Stimulated activated CD4-positive, alpha-beta T cell treated with anti-CD3 and anti-CD28 coated beads, TNF-alpha, amount 100 ng/mL, for 1 hour (primary cell): ENCODE measurements at places on chromosomes 7 and 10.

GRCh38 chr10:70744617-70745143 is 40.5 kb downstream of the TBATA start:
- no peak for DNase-seq

DNA sequence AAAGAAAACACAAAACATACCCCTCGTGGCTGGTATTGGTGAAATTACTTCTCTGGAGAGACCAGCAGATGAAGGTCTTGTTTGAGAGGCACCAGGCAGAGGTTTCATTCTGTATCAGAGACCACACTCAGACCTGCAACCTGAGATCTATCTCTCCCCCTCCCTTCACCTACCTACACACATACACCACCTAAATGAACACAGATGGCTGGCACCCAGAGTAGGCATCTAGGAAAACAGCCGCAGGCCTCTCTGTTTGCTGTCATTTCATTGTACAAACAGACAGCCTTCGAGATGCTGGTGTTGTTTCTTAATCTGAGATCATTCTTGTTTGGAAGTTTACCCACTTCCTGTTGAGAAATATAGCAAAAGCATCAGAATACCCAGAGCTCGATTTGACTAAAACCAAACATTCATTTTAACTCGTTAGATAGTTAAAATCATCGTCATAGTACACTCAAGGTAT is 173.9 kb upstream of the SLC25A13 start:
- DNase-seq = no peak

- DNase-seq = no peak
Observed at GRCh38 chr10:5355594-5356301, 9.0 kb upstream of the UCN3 start.

DNA sequence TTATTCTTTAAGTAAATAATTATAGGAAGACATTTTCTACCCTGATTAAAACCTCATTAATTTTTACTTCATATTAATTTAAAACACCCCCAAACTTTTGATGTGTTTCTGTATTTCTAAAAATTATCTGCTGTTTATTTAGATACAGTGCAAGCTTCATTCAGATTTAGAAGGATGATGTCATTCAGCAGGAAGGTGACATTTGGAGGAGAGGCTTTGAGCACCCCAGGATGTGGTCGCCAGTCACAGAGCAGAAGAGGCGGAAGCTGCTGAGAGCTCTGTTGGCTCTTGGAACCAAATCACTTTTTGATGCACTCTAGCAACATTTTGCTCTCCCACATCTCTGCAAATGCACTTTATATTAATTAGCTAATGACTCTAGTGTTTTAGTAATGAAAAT is 233.9 kb upstream of the CACNA2D1 start:
- no peak for DNase-seq

GRCh38 chr7:2261611-2262010 is 19.6 kb downstream of the NUDT1 start:
- DNase-seq = no peak

GRCh38 chr10:59724098-59724938 is 14.7 kb upstream of the SLC16A9 start:
- DNase-seq = no peak

- DNase-seq = no peak
Observed at GRCh38 chr7:110922906-110923305, 168.0 kb upstream of the LRRN3 start.

DNA sequence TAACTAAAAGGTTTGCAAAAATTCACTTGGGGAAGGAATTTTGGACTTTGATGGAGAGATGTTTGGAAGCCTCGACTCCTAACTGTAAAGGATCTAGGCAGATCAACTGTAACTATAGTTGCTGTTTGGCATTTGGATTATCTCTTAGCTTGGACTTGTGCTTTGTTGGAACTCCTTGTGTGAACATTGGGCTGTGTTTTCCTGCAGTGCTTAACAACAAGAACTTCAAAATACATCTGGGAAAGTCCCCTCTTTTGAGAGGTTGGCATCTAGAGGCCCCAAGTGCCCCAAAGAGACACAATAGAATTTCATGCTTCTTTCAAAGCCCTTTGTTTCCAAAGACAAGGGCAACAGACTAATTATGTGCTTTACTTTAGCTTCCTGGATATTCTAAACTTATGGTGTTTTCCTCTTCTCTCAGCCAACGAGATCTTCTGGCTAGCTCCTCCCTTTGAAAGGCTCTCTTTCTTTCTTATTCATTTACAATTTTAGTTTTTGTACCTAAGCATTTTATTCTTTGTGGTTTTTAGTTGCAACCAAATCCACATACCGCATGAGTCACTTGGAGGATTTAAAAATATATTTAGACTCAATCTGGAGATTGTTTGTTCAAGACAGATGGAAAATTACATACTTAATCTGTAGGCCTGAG is 11.6 kb downstream of the ABCA13 start:
- no peak for DNase-seq

GRCh38 chr10:78856421-78856820 is 212.3 kb upstream of the ZMIZ1 start:
- no peak for DNase-seq

- DNase-seq = no peak
Observed at GRCh38 chr7:4261601-4261960, 420.5 kb upstream of the FOXK1 start.
